SK-N-SH treated with all-trans-retinoic acid at 6 μM for 48 hours (cell line): ENCODE measurements at places on chromosomes 5 and 9.

DNA sequence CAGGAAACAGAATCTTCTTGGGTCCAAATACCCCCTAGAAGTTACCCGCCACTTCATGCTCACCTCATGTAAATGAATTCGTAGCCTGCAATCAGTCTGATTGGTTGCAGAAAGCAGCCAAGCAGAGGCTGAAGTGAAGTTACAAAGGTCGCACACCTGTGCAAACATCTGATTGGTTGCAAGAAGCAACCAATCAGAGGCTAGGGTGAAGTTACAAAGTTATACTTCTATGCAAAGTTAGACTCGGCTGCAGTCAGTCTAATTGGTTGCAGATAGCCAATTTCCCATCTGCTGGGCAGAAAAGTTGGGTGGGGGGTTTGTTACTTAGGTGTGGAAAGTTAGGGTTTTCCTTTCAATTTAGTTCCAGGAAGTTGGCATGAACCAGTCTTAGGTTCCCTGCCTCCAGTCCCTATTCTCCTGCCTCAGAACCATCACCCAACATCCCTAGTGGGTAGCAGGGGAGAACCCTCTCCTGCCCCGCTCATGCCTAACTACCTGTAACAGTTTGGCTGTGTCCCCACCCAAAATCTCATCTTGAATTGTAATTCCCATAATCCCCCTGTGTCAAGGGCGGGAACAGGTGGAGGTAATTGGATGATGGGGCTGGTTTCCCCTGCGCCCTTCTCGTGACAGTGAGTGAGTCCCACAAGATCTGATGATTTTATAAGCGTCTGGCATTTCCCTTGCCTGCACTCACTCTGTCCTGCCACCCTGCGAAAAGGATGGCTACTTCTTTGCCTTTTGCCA, 1.2 kb upstream of the RUSC2 start:
- no peak for ATAC-seq

DNA sequence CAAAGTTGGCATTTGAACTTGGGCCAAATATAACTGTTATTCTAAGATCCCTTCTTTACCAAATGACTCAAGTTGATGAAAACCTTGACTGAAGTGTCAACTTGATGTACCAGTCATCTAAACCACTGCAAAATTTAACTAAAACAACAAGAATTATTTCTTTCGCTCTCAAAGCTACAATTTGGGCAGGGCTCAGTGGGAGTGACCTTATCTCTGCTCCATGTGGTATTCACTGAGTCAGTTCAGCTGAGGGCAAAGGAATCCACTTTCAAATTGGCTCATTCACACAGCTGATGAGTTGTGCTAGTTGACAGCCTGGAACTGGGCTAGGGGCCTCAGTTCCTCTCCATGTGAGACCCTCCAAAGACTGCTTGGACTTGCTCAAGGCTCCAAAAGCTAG, 166.3 kb downstream of the RORB start:
- no peak for ATAC-seq

DNA sequence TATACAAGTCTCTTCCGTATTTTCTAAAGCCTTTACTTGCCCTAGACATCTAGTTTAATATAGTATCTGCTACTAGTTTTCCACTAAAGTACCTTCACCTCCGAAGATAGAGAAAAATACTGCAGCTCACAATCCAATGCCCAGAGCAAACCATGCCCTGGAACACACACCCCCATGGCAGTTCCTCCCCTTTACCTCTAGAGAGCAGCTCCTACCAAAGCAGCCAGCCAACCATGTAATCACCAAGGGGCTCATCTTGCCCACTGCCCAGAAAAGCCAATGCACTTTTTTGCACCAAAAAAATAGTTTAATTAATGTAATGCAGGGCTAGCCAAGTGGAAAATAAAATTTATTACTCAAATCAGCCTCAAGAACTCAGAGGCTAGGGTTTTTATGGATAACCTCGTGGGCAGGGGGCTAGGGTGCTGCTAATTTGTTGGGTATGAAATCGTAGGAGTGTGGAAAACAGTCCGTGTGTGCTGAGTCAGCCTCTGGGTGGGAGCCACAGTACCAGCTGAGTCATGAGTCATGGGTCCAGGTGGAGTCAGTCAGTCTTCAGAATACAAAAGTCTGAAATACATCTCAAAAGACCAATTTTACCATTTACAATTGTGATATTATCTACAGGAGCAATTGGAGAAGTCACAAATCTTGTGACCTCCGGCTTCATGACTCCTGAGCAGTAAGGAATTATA, 120.1 kb upstream of the ACO1 start:
- no peak for ATAC-seq

DNA sequence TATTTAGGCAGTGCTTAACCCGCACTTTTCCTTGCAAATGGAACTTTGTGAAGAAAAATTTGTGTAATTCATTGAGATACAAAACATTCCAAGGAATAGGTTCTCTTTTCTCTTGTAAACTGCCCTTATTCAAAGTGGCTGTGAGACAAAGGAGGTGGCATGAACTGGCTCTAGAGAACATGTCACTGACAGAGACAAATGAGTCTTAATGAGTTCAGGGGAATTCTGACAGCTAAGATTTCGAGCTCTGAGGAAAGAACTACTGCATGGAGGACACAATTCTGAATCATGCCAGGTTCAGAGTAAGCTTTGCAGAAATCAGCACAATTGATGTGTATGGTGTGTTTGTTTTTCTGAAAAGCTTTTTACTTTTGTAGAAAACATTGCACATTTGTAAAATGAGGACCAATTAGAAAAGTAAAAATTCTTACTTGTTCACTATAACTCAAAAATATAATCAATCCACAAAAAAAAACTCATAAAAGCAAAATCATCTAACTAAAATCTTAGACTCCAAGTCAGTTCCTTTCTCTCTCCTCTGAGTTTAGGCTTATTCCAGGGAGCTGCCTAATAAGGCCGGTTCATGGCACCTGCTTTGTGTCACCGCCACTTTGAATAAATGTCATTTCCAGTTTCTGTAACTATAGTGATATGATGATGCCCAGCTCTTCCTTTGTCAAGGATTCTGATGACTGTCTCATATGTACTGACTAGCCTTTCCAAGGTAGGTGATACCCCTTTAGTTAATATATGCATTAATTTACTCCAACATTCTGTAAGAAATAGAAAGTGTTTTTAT, 163.2 kb downstream of the HCN1 start:
- ATAC-seq: no peak

GRCh38 chr5:152568016-152568415, 162.9 kb upstream of the NMUR2 start:
- ATAC-seq: no peak

GRCh38 chr9:21969011-21969940, 24.9 kb downstream of the CDKN2A start:
- no peak for ATAC-seq

DNA sequence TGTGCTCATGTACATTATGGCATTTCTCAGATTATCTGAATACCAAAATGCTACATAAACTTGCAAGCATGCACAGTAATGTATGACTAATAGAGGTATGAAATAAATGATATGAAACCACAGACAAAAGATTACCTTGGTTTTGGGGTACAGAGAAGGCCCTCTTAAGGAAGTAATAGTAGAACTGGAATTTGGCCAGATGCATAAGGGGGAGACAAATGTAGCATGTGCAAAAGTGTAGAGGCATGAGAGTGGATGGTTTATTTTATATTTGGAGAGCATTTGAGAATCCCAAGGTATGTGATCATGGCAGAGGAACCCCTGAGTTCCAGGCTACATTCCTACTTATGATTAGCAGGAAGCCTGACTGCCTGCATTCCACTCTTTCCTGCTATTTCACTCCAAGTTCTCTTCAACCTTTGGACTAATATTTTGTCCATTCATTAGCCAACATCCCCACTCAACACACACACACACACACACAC, 74.2 kb downstream of the MAMDC2 start:
- peak; percentile 37; the same call in 2 of the 3 replicates for ATAC-seq
